ENCODE measurements at places on chromosomes 12 and 14.

- peak; percentile 28 for DNase-seq
Measured at GRCh38 chr12:8692573-8692972, 5.2 kb upstream of the RIMKLB start.

- DNase-seq: no peak
Measured at GRCh38 chr12:96335270-96335669, 65.0 kb downstream of the CDK17 start.

- peak; percentile 89 for DNase-seq
Measured at GRCh38 chr14:73741386-73741875, 27.2 kb upstream of the PNMA1 start.

GRCh38 chr14:72690324-72690723 is 203.6 kb downstream of the DPF3 start:
- DNase-seq: no peak

DNA sequence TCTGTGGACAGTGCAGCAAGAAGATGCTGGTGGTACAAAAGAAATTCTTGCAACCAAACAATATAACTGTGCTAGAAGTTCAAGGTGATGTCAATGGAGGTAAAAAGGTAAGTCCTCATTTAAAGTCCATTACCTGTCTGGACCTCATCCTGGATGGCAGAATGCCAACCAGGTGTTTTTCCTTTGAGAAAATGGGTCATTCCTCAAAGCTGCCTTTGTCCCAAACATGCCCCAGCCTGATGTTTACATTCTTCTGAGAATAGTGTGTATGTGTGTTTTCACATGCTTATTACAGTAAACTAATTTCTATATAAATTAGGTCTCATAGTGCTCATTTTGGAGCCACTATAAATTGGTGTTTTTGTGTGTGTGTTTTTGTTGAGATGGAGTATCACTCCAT is 24.9 kb downstream of the ACTR6 start:
- no peak for DNase-seq

DNA sequence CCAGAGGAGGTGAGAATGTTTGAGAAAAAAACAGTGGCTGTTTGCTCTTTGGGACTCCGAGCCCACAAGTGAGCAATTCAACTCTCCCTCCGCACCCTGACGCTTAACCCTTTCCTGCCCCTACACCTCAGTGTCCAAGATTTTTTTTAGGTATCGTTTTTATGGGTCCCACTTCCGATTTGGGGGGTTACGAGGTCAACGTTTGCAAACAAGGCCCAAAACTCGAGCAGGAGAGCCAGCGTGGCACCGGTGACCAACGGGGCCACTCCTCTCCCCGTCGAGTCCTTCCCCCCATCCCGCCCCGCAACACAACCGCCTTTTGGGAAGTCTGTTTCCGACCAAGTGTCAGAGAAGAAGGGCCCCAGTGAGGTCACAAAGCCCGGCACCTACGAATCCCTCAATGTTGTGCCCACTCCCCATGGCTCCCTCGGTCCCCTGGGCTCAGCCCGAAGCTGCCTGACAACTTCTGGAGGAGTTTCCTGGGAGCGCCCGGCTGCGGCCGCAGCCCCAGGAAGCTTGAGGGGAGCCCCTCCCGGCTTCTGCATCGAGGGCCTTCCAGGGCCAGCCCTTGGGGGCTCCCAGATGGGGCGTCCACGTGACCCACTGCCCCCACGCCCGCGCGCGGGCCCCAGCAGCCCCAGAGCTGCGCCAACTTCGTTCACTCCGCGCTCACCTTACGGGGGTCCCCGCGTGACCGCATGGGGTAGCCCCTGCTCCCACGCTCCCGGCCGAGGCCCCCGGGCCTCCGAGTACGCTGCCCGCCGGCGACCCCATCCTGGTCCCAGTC is 1.2 kb downstream of the CDK2AP1 start:
- no peak for DNase-seq

GRCh38 chr12:7444076-7444475 is at the start of gene CD163L1:
Gene CD163L1 (minus strand): TSS chr12:7444153. CDS start chr12:7444127, 26 bp downstream.
- no peak for DNase-seq

GRCh38 chr12:92124689-92125029 is 21.0 kb downstream of the BTG1 start:
- no peak for DNase-seq

DNA sequence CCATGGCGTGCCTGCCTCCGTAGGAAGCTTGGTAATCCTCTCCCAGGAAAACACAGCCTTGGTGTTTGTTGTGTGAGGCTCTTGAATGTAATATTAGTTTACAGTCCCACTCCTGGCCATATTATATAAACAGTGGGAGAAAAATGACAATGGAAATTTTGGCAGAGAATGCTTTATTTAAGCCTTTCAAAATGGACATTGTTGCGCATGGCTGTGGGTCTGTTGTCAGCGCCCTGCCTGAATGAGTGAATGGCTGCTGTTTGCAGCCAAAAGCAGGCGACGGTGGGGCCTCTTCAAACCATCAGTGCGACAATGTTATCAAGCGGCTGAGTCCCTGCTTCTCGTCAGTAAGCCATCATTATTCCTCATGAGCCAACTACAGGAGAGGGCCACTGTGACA is 201.8 kb upstream of the RMST start:
- DNase-seq: no peak

GRCh38 chr14:64720131-64720576 is 15.9 kb downstream of the PLEKHG3 start:
- DNase-seq: peak; percentile 86

GRCh38 chr12:127680516-127680915 is 586.5 kb upstream of the TMEM132C start:
- DNase-seq: no peak

GRCh38 chr12:122184517-122184916 is 1.6 kb downstream of the LRRC43 start:
- DNase-seq: no peak

GRCh38 chr14:58668848-58669480 is 31.2 kb downstream of the DACT1 start:
- no peak for DNase-seq

- DNase-seq: no peak
Measured at GRCh38 chr12:42508913-42509460, 80.6 kb downstream of the PRICKLE1 start.

DNA sequence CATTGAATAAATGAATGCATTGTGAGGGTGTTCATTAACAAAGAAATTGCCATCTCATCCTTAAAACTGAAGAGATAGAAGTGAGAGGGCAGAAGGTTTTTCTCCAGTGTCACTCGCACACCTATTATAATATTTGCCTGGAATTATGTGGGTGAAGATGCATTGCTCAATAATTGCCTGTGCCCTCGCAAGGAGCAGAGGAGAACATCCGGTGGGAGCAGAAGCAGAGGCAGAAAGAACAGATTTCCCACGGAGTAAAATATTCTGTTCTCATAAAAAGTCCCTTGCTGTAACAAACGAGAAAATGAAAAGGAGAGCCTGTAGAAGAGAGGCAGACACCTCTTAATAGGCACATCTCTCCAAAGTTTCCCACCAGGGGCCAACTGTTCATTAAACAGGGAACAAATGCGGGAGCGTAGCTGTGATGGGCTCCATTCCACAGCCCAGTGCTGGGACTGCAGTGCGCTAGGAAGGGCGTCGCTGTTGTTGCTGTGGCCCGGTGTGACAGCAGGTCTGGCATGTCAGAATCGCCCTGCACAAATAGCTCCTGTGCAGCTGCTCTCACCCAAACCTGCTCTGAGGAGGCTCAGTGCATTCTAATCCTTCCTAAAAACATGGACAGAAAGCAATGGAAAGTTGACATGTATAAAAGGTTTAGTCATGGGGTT is 359.8 kb downstream of the APAF1 start:
- no peak for DNase-seq

DNA sequence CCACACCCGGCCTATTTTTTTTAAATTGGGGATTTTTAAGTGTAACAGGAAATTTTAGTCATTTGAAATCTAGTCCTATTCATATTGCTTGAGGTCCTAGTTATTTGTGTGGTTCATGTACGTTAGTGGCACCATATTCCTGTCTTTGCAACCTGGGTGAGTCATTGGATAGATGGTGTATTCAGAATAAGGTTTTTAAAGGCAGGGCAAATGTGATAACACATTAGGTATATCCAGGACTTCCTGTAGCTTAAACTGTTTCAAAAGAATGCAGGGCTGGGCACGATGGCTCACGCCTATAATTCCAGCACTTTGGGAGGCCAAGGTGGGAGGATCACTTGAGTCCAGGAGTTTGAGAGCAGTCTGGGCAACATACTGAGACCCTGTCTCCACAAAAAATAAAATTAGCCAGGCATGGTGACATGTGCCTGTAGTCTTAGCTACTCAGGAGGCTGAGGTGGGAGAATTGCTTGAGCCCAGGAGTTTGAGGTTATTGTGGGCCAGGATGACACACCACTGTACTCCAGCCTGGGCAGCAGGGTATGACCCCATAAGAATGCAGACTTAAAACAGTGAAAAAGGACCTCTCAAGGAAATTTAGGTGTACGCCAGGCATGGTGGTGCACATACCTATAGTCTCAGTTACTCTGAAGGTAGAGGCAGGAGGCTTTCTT is 8.1 kb downstream of the ATP6V0A2 start:
- no peak for DNase-seq

DNA sequence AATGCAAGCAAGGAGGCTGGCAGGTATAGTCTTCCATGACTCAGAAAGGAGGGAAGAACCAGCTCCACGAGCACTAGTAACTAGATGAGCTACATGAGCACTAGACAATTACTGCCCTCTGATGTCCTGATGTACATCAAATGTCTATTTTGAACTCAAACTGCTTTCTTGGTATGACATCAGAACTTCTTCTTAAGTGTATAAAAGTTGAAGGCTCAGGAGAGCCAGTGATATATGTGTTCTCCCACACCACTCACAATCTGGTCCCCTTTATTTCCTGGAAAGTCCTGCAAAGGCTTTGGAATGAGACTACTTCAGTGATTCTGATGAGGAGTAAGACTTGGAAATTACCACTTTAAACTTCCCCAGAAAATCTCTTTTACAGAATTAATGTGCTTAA is 18.5 kb upstream of the DHRS7 start:
- DNase-seq: no peak

DNA sequence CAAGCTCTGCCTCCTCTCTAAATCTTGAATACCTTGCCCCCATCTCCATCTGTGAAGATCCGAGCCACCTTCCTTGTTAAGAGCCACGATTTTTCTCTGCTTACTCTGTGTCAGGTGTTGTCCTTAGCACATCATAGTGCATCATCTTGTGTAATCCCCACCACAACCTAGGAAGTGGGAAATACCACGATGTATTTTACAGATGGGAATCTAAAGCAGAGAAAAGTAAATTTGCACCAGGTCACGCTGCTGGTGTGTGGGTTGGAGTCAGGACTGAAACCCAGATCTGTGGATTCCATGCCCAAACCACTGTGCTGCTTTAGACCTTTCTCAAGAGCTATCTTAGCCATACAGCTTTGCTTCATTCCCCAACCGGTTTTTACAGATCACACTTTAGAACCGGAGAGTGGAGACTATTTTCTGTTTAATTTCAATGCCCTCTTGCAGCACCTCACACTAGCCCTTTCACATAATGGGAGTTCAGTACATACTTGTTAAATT is 94.6 kb downstream of the PPM1A start:
- no peak for DNase-seq

DNA sequence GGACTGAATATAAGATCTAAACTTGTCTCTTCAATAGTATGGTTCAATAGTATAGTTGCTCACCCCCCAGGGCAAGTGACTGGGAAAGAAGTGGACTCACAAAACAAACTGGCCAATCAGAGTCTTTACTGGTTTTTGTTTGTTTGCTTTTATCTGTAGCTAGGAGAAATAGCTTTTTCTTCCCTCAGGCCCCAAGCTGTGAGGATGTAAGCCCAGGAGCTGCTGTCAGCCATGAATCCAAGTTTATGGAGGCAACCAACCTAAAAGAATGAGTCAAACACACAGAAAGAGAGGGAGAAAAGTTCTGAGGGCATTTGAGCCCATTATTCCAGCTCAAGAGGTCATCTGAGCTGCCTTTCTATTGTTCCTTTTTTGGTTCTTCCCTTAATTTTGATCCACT is 375.3 kb downstream of the BCAT1 start:
- no peak for DNase-seq

GRCh38 chr12:124405151-124405550 is 110.3 kb downstream of the RFLNA start:
- DNase-seq: no peak

DNA sequence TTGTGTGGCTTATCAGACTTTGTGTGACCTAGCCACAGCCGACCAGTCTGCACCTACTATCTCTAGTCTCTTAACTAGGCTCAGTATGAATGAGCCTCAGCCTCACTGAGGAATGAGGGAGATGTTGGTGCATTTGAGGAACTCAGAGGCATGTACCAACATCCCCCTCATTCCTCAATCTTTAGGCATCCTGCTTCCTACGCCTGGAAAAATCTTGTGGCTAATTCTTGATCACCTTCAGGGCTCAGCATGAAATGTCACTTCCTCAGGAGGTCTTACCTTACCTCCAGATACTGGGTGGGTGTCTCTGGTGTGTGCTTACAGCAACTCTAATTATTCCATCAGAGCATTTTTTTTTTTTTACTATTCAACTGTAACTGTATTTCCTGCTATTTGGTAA is 148.8 kb upstream of the TMCC3 start:
- DNase-seq: no peak

DNA sequence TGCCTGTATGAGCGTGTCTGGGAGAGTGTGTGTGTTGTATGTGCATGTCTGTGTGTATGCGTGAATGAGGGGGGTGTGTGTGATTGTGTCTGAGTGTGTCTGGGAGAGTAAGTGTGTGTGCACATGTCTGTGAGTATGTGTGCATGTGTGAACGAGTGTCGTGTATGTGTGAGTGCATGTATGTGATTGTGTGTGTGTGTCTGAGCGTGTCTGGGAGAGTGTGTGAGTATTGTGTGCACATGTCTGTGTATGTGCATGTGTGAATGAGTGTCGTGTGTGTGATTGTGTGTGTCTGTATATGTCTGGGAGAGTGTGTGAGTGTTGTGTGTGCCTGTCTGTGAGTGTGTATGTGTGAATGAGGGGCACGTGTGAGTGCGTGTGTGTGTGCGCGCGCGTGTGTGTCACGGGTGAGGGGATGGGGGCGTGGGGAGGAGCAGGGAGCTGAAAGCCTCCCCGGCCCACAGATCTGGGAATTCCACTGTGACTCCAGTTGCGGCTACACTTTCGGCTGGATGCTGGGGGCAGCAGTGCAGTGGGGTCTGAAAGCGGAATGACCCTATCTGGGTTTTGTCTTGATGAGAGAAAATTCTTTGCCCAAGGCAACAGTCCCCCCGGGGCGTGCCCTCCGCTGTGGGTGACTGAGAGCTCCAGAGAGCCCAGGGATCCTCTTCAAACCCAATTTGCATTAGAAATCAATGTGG is 138.1 kb upstream of the MED13L start:
- DNase-seq: no peak

DNA sequence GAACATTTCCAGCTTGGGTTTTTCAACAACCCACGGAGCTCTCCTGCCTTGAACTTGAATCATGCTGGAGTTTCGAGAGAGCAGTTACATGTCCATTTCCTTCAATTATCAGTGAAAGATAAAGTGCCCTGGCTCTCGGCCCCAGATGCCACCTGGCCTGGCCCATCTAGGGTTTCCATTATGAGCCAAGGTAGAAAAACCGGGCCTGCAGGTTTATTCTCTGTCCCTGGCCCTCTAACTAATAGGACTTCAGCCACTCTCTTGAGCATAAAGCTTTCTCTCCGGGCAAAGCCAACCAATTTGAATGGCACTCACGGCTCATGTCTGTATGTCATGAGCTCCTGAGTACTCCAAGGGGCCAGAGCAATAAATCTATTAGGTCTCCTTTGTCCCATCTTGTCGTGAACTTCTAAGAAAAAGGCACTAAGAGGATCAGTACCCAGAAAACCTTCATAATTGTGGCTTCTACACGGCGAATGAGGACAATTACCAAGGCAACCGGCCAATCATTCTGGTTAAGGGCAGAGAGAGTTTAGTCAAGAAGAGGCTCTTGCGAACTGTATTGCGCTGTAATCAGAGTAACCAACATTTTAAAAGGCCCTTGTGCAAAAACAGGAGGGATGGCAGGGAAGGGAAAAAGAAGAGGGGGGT is 392.3 kb downstream of the MED13L start:
- no peak for DNase-seq

GRCh38 chr14:58362798-58363412 is 32.8 kb upstream of the TOMM20L start:
- DNase-seq: no peak

Measured in Peyer's patch (tissue), 4 donors.